ENCODE measurements at places on chromosomes 6 and 20.
A peak's percentile ranks its signal among the peaks of the same experiment; 100 is the strongest.

- DNase-seq, result no peak
Observed at GRCh38 chr6:90121982-90122381, 174.7 kb downstream of the BACH2 start.

DNA sequence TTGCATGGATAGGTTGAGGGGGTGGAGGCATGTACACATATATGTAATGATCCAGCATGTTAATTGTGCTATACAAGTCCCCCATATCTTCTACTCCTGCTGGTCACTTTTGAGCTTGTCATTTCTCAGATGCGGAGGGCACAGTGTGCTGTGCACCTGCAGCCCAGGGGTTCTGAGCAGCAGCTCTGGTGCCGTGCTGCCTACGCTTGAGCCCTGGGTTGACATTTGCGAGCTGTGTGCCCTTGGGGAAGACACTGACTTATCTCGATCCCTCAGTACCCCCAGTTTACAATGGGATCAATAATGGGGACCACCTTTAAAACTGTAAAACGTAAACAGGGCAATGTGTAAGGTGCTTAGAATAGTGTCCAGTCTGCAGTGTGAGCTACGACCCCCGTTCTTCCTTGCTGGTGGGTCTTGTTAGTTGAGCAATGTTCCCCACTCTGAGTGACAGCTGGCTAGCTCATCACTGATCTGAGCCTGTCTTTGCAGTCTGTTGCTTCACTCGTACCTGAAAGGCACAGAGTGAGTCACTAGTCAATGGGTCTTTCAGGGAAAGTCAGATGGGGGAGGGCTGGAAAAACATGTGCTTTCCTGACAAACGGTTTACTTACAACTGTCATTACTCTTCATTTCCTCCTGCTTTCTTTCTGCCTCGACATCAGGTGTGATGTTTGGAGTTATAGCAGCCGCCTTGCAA is 91.7 kb downstream of the SLC2A10 start:
- DNase-seq, result no peak

- DNase-seq, result no peak
Observed at GRCh38 chr6:53646606-53647005, 18.9 kb downstream of the KLHL31 start.

DNA sequence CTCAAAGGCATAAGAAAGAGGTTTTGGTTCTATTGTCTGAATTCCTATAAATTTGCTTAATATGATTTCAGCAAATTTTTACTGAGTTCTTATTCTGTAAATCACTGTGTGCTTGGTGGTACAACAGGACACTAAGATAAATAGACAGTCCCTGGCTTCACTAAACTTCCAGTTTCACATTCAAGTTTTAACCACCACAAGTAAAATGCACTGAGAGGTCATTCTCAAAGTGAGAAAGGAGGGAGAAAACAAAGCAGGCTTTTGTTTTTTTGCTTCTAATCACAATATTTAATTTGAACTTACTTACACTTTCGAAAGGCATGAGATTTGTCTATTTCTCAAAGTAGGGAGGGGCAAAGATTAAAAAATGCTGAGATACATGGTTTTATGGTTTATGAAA is 445.7 kb downstream of the CDC5L start:
- no peak for DNase-seq

- peak; percentile 82 for DNase-seq
Observed at GRCh38 chr20:39081255-39081654, 119.1 kb downstream of the DHX35 start.

DNA sequence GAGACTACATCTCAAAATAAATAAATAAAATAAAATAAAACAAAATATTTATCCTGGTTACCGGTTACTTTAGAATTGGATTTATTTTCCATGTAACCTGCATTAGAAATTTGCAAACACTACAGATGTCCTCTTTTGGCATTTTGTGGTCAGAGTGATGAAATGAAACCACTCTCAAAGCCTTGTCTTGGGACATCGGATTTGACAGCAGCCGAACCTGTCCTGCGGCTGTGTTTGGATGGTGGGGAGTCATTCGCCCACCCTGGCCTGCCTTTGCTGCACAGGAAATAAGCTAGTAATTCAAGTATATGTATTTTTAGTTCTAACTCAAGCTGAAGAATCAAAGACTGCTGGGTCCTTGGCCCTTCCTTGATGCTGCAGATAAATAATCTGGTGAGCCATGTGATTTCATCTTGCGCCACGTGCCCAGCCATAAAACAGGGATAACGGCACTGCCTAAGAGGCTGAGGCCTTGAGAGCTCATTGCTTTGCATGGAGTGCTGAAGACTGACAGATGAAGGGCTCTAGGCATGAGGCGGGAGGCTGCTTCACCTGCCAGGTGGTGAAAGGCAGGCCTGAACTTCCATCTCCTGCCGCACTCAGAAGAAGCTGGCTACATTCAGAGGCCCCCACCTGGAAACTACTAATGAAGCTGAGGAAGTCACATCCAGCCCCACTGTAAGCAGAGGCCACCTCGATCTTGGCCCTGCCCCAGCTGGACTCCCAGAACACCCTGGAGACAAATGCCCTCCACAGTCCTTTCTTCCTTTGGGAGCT is 76.9 kb downstream of the NOL4L start:
- DNase-seq, result no peak

DNA sequence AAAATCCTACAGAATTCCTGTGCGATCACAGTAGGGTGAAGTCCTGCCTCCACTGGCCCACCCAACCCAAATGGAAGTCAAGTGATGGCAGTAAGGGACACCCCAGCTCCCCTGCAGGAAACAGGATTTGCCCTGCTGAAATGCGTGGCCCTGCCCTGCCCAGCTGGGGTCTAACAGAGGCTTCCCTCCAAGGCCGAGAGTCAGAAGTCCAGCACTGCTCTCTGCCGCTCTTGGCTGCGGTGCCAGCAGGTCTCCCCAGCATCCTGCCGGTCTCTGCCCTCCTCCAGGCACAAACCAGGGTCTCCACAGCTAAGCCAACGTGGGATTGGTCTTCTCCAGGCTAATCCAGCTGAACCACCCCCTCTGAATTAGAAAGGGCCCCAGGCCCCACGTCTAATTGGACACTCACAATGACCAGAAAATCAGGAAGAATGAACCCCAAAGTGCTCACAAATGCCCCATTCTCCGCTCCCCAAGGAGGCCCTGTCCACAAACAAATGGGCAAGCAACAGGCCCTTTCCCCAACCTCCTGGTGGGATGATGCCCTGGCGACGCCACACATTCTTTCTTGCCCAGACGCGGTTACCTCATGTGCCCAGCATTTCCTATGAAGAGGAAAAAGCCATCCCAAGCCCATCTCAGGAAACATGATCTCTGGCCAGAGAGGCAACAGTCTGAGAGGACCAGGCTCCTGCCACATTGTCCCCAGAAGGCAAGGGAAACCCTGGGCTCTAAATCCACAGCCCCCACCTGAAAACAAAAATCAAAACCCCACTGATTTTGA is 117.2 kb downstream of the BANF2 start:
- DNase-seq, result no peak

DNA sequence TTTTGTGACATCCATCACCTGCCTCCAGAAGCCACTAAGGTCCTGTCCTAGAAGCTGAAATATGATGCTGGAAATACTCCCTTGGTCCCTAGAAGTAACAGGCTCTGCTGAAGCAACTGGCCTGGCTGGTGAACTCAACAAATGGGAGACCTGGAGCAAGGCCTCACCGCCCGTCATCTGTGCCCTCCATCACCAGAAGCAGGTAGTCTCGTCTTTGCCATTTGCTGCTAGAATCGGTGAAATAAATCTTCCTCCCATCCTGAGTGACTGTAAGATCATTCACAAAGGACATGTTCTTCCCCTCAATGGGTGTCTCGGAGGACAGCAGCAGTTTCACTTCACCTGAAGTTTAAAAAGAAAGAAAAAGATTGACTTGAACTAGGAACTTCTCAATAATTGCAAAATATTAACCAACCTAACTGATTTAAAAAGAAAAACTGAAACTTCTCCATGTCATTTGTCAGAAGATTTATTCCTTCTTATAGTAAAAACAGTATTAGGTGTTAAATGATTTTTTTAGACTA is 21.0 kb downstream of the CST7 start:
- no peak for DNase-seq
